ENCODE measurements at places on chromosomes 16 and 17.

- peak; percentile 87 for DNase-seq
Measured at GRCh38 chr16:68520649-68521086, 18.4 kb upstream of the ZFP90 start.

DNA sequence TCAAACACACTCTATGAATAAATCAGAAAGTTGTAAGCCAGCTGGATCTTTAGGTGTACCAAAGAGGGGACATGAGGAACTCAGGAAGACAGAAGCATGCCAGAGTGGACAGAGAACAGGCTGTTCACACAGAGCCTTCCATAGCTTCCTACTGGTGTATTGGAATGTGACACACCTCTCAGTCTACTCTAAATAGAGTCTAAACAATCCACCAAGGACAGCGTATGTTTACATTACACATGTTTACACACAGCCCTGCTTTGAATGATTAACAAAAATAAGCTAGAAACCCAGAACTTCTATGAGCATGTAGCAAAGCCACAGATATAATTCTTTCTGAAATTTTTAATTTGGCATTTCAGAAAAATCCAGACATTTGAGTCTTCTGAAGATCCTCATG, 1279.0 kb upstream of the CDH8 start:
- no peak for DNase-seq

- DNase-seq, result peak; percentile 99
Measured at GRCh38 chr17:2083613-2084035, 28.7 kb downstream of the HIC1 start.

DNA sequence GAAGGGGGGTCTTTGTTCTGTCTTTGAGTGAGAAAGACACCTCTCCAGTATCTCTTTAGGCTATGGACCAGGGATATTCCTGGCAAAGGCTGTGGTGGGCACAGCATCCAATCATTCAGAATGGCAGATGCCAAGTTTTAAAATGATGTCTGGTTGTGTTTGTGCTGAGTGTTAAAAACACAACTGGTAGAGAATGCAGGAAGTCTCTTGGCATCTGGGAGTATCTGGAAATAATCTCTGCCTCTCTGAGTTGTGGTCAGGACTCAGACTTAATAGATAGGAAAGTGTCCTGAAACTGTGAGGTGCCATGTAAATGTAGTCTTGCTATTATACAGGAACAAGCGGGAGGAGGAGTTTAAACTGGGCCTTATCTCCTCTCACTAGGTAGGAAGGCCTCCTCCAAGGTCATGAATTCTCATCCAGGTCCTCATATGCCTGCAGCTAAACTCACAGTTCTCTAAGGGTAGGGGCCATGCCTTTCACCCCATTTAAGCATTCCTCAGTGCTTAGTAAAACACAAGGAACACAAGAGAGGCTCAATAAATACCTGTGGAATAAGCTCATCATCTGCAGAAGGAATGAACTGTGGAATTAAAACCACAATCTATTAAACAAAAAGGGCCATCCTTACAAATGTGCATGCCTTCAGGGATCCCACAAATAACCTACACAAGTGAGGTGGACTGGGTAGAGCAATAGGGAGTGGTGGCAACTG, 317.6 kb downstream of the CBLN1 start:
- no peak for DNase-seq

- DNase-seq, result no peak
Measured at GRCh38 chr16:8928467-8928957, 35.2 kb downstream of the USP7 start.

DNA sequence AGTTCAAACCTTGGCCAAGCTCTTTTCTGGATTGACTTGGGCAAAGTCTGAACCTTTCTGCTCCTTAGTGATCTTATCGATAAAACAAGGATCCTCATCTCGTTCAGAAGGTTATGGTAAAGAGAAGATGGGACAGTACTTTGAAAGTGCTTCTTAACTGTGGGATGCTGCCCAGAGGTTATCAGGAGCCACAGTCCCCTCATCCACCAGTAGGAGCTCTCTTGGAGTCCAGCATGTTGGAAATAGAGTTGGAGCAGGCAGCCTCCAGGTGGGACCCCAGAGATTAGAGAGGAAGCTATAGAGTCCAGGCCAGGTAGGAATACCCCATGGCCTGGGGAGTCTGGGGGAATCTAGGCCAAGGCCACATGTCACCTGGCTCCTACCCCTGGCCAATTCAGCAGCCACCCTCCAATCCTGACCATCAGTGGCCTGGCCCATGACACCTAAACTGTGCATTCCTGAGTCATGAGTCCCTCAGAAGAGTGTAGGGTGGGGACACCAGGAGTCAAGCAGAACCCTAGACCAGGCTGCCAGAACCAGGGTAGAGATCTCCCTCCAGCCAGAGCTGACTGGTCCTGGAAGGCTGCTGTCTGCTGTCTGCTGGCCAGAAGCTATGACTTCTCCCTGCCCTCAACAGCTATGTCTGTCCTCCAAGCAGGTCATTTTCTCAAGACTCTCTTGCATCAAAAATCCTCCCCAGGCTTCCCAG, 144.3 kb downstream of the AIPL1 start:
- DNase-seq, result no peak

GRCh38 chr16:57623251-57624043, 5.0 kb upstream of the ADGRG1 start:
- no peak for DNase-seq

GRCh38 chr17:40622509-40622928, 25.1 kb downstream of the SMARCE1 start:
- peak; percentile 16 for DNase-seq

DNA sequence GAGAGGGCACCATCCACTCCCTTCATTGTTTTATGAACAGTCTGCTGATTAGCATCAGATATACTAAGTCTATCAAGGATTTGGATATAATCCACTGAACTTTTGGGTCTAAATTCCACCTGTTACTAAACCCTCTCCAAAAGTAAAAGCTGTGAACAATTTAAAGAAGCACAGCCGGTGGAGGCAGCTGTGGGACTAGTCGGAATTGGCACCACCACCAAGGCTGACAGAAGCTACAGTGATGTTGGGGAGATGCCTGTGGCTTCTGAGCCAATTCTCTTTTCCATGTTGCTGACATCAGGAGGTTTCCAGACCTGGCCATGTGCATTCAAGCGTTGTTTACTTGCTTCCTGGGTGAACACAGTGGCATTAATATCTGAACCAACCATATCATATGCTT, 679.0 kb upstream of the CA10 start:
- DNase-seq, result no peak

GRCh38 chr16:28585674-28586073, 11.2 kb downstream of the SULT1A2 start:
- no peak for DNase-seq

DNA sequence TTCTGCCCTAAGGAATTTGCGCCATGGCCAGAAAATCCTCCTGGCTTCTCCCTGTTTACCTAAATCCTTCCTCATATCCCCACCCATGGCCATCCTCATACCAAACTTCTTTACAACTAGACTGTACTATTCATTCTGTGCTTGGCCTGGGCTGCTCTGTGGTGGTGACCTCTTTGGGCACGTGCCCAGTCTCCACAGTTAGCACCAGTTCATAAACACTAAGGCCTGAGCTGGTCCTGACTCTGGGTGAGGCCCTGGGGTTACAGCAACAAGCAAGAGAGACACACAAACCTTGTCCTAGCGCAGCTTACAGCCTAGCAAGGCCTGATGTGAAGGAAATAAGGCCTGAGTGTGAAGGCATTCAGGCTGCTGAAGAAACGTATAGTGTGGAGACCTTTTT, 3.1 kb upstream of the ATXN7L3 start:
- no peak for DNase-seq

GRCh38 chr17:16189791-16190348, 25.5 kb downstream of the NCOR1 start:
- DNase-seq, result no peak

DNA sequence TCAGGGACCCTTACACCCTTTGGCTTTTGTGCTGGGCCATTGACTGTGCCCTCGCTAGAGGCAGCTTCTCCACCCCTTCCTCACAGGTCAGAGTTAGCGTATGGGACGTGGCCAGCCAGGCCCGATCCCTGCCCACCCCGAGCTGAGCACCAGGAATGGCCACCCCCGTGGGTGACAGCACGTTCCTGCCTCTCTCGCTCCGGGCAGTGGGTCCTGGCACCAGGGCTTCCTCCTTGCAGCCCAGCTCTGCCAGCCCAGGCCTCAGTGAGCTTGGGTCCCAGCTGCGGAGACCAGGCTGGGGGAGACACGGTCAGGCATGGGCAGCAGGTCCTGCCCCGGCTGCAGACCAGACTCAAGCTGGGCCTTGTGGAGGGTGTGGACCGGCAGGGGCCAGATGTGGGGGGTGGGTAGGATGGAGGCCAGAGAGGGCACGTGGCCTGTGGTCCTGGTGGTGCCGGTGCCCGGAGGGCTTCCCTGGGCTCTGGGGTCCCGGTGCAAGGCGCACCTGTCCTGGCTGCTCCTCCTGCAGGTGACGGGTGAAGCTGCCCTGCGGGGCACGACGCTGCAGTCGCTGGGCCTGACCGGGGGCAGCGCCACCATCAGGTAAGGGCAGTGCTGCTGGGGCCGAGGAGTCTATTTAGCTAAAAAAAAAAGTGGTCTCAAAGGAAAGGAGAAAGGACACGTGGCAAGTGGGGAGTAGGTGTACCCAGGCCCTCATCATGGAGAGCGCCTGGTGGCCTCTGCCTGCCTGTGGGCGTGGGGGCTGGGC, 18.2 kb downstream of the ASPSCR1 start:
- no peak for DNase-seq

GRCh38 chr17:53032861-53033271, 789.9 kb upstream of the KIF2B start:
- no peak for DNase-seq

GRCh38 chr17:66379996-66380395, 77.6 kb downstream of the PRKCA start:
- DNase-seq, result no peak

DNA sequence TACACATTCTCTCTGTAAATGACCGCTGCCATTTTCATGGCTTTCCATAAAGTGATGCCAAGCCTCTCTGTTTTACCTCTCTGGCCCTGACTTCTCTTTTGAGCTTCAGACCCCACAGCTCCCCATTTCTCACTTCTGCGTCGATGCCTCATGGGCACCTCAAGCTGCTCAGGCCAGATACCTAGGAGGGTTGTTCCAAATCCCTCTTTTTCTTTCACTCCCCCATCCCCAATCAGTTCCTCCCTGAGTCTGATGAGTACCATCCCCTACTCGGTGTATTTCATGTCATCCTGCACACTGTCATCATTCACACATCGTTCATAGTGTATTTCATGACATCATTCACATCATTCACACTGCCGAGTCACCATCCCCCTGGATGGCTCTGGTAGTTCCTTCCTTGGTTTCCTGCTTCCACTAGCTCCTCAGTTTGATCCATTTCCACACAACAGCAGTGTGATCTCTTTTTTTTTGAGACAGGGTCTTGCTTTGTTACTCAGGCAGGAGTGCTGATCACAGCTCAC, 43.1 kb downstream of the NTN1 start:
- DNase-seq, result no peak

- peak; percentile 27 for DNase-seq
Measured at GRCh38 chr17:28405632-28406472, at the start of gene SLC46A1. Gene SLC46A1 (minus strand): TSS chr17:28406212. CDS start chr17:28406114, 98 bp downstream.

DNA sequence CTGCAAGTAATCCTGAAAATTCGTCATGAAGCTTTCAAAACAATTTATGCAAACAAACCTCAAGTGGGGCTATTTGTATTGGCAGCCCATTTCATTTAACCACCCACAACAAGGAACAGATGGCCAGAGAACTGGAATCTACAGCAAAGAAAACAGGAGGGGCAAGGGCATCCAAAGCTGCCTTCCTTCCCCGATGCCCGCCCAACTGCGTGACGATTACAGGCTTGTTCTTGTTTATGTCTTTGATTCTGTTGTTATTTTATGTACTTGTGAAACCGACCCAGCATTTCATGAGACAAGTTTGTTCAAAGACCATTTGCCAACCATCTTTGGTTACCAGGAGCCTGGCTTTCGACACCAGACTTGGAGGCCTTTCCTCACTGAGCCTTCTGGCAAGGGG, 59.1 kb upstream of the IRX6 start:
- DNase-seq, result no peak

DNA sequence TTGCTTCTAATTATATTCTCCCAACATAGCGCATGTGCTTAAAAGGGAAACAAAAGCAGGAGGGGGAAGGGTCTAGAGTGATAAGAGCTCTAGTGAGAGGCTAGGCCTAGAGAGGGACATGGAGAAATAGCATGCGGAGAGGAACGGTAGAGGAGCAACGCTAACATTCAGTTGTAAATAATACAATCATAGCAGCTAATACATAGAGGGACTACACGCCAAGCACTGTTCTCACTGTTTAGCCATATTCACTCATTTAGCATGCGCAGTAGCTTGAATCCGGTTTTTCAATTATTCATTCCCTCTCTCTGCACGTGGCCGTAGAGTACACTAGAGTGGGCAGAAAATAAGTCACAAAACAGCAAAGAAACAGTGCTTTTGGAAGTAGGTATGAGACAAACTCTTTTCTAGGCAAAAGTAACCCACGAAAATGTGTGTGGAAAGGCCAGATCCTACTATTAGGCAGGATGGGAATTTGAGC, 1.7 kb upstream of the ALOX12 start:
- DNase-seq, result no peak

DNA sequence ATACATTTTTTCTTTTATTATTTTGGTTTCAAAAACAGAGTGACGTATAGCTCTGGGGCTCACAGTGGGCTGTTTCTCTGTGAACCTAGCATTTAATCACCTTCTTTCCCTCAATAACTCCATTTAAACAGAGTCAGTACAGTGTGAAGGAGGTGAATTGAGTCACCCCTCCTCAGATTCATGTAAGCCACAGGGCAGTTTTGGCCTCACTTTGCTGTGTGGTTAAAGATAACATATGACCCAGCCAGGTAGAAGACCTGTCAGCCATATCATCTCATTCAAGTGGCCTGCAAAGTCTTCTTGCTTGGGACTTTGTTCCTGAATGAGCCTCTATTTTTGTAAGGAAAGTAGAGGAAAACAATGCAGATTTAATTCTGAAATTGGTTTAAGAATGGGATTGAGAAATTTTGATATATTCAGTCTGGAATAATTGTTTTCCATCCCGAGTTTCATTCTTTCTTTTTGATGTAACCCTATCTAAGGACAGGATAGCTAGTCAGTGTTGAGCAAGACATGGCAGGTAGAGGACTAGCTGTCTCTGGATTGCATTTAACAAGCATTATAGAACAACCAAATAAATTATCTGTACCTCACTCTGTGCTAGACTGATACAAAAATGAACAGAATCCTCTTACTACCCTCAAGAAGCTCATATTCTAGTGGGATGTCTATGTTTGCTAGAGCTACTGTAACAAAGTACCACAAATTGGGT, 13.1 kb downstream of the MAP2K6 start:
- no peak for DNase-seq

DNA sequence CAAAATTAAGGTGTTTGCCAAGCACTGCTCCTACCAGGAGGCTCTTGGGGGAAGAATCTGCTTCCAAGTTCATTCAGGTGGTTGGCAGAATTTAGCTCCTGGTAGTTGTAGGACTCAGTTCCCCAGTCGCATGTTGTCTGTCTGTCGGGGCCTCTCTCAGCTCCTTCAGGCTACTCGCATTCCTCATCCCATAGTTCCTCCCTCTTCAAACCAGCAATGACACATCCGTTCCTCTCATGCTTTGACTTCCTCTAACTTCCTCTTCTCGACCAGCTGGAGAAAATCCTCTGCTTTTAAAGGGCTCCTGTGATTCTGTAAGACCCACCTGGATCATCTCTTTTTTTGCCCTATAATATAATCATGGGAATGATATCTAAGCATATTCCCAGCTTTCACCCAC, 108.1 kb downstream of the PMP22 start:
- DNase-seq, result peak; percentile 12

All from CD14-positive monocyte (primary cell).